ENCODE measurements at places on chromosomes 4 and X. TPM values are rescaled to one million over a fixed set of nuclear protein-coding genes. Genes with fewer than 3 reads are reported as not detected.

The SMARCA1 gene
- not detected for total RNA-seq

The PJA1 gene
- total RNA-seq: 19.5 TPM

The ARMCX6 gene
- 41.2 TPM for total RNA-seq

The GRIA2 gene
- not detected for total RNA-seq

The PDE6B gene
- total RNA-seq: 13.3 TPM

The ETDA gene
- total RNA-seq: not detected

The HAND2 gene
- total RNA-seq: not detected

The TMEM31 gene
- not detected for total RNA-seq

The DCLK2 gene
- 0.08 TPM for total RNA-seq

The COL4A6 gene
- not detected for total RNA-seq

DNA sequence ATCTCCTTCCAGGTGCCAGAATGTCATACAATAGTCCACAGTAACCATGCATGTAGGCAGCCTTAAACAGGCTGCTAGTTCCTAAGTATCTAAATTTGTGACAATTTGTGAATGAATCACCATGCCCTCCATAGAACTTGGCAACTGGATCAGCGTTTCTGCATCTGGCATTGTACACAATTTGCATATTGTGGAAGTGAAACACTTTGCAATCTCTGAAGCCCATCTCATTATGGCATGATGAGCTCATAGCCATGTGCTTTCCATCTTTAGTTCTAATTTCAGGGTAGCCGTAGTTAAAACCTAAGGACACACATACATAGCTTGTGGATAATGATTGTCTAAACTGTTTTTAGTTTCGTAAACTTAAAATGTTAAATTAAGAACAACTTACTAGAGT lies 573.6 kb downstream of the PPP4R3C start:
- no peak for DNase-seq

GRCh38 chr4:11503166-11503565 lies 74.5 kb upstream of the HS3ST1 start:
- no peak for DNase-seq

GRCh38 chr4:109803924-109804571 lies 2.2 kb upstream of the CFI start:
- no peak for DNase-seq

GRCh38 chrX:30643313-30643821 lies 9.9 kb upstream of the GK start:
- no peak for DNase-seq

- no peak for DNase-seq
Measured at GRCh38 chrX:41095908-41096307, 10.7 kb downstream of the USP9X start.

DNA sequence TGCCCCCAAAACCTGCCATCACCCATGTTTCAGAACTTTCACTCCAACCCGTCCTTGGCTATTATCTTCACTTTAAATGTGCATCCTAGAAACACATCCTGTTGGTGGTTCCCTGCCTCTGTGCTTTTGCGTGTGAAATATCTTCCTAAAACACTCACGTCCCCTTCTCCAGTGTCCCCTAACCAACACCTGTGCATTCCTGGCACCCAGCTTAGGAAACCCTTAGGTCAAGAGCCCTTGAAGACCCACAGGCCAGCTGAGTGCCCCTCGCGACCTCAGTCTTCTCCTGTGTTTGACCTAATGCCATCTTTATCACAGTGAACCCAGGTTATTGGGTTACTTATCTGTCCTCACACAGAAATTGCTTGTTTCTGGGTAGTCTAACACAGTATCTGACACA lies 117.6 kb downstream of the STK32B start:
- DNase-seq: no peak

DNA sequence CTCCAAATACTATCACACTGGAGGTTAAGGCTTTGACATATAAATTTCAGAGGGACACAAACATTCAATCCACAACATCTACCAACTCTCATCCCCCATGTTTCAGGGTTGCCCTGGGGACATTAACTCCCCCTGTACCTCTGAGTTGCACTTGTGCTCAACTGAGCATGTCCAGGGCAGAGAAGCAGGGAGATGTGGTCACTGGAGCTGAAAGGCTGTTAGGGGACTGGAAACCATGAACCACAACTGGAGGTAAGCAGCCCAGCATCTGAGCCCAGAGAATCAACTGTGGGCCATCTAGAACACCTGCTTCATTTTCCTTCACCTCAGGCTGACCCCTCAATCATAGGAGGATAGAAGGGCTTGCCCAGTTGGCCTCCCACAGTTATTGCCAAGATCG lies 641.1 kb downstream of the MID1IP1 start:
- DNase-seq: no peak

DNA sequence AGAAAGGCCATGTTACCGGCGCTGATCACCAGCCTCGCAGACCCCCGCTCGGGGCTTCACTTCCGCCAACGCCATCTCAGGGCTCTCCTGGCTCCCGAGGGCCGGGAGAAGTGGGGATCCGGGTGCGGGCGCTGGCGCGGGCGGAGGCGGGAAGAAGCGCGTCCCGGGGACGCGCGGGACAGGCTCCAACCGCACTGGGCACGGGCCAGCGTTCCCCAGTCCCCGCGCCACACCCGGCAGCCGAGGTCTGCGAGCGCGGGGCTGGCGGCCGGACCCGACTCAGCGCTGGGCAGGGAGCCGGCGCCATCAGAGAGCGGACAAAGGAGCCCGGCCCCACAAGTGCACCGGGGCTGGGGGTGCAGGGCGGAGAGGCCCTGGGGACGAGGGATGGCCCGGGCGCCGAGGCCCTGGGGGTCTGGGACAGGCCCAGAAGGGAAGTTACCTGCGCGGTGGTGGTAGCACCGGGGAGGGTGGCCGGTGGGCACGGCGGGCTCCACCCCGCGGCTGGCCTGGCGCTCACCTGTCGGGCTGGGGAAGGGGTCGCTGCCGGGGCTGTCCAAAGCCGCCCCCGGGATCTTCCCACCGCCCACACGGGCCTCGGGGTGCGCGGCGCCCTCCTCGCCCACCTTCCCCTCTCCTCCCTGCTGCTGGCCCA lies 449 bp downstream of the CTPS2 start:
- no peak for DNase-seq

DNA sequence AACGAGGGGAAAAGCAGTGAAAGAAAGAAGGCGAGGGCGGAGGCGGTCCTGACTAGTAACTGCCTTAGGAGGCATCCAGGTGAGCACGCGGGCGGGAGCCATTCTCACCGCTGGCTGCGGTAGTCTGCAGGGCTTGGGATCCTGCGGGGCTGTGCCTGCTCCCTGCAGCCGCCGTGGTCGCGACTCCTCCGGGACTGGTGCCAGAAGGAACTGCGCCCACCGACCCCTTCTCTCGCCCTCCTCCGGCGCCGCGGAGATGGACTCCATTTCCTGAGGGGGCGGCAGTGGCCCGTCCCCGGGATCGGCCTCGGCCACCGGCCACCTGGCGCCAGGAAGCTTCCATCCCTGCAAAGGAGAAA lies 543 bp downstream of the NFXL1 start:
- DNase-seq: peak; percentile 31

DNA sequence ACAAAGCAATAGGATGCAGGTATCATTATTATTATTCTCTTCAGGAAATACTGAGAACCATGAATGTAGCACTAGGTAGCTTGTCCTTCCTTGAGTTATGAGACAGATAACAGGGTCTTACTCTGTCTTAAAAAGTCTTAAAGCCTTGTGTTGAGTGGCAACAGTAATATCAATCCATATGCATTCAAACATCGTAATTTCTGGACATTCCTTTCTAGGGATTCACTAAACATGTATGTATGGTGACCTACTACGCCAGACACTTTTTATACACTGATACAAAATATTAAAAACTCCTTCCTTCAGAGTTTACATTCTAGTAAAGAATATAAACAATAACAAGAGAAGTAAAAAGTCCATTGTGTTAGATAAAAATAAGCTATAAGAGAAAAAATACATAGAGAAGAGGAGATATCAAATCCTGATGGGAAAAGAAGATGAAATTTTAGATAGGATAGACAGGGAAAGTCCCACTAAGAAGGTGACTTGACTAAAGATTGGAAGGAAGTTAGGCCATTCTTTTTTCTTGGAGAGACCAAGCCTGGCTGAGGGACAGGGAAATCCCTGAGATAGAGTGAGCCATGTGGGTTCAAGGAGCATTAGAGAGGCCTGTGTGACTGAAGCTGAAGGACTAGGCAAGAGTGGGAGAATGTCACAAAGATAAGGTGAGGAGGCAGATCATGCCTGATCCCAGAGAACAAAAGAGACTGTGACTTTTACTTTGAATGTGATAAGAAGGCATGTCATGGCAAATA lies 5.0 kb upstream of the DDX60L start:
- no peak for DNase-seq

DNA sequence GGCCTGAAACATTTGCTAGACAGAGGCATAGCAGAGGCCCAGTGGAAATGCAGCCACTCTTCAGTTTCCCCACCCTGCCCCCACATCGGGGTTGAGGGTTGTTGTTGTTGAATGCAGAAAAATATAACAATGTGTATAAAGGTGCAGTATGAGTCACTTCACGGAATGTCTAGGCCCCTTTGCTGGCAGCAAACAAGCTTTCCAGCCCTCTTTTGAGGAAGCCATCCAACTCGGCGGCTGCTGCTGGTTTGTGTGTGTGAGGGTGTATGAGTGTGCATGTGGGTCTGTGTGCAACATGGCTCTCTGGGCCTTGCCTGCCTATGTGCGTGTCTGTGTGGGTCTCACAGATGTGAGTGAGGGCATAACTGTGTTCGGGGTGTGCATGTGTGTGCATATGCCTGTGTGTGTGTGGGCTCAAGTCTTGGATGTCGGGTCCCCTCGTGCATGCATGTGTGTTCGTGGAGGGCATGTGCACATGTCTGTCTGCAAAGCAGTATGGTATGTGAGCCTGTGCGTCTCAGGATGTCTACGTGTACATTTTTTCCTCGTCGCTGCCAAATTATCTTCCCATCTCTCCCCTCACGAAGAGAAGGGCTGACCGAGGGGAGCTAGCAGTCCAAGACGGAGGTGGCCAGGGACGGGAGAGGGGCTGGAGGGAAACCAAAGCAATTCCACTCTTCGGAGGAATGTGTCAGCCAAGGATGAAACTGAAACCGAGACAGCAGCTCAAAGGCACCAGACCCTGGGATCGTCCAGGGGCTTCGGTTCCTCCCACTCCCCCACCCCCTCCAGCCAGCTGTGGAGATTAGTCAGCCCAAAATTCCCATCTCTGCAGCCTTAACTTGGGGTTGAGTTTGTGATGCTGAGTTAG lies 8.4 kb upstream of the ELF4 start:
- DNase-seq: peak; percentile 18

- DNase-seq: no peak
Measured at GRCh38 chrX:131894995-131895394, 128.1 kb upstream of the STK26 start.

DNA sequence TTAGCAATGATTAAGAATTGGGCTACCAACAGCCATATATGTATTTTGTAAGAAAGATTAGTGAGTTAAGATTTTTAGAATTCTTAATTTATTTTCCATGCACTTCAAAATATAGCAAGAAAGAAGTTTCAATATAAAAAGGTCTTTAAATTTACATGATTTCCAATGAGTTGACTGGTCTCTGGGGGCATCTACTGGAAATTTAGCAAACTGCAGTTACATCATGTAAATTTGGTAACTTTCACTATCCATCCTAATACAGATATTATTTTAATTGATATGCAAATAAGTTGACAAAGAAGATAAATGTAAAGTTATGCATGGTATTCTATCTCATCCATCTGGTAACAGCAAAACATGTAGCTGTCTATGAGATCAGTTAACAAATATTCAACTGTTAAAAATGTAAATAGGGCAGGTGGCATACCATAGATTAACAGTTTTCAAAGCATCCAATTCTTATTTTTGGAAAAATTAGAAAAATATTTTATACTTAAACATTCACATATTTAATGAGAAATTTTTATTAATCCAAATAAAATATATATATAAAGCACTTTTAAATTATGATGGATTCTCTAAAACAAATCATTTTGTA lies 29.1 kb downstream of the TTC29 start:
- DNase-seq: no peak

DNA sequence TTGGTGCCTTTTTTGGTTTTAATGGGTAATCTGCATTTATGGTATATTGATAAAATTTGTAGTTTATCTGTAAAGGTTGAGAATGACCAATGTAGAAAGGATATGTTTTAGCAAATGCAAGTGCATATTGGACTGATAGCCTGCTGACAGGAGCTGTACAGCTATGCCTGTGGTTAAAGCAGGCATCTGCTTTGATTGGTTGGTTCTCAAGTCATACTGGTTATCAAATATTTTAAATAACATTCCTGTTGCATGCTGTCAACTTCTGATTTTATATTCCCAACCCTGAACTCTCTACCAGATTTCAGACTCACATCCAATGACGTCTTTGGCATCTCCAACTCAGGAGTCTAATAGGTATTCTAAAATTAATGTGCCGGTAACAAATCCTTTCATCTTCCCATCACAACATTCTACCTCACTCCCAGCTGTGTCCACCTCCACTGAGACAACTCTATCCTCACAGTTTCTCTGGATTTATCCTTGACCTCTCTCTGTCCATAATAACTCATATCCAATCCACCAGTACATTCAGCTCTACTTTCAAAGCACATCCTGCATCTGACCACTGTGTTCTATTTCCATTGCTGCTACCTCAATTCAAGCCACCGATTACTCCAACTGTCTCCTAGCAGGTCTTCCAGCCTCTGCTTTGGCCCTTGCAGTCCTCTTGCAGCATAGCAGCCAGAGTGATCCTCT lies 125.7 kb downstream of the CAMK2D start:
- no peak for DNase-seq

DNA sequence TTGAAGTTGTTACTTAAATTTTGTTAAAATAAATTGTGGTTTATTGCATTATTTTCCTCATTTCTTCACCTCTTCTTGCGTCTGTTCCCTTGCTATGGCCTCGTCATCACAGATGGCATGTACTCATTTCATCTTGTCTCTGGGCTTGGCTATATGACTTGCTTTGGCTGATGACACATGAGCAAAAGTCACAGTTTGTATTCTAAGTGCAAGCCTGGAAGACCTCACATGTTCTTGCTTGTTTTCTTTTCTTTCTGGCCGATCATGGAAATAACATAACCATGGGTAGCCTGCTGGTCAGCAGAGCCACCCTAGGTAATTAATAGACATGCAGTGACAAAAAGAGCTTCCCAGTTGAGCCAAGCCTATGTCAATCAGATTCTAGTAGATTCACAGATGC lies 527.9 kb downstream of the SPRY1 start:
- no peak for DNase-seq

DNA sequence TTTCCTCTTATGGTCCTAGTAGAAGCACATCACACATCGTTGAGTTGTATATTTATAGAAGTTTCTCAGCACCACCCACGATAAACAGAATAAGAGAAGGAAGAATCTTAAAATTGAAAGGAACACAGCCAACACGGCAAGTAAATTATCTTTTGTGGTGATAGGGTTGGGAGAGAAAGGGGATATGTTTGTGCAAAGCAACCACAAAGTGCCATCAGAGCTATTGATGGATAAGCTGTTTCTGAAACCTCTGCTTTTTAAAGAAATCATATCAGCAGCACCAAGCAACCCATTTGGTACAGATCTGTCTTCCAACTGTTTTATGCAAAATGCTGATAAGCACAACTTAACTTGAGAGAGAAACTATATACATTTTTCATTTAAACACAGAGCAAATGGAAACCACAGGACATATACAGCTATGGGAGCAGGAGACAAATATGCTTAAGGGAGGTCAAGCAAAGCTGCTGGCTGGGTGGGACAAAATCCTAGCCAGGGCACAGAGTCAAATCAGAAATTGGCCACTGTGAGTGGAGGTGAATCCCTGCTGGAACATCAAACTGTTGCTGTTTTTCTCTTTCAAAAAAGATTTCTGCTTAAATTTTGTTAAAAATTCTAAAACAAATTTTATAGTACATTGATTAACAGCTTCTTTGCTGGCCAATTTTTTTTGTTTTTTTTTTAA lies 194.0 kb upstream of the HHIP start:
- no peak for DNase-seq

- peak; percentile 55 for DNase-seq
Measured at GRCh38 chr4:42655921-42656678, 805 bp downstream of the ATP8A1 start.

GRCh38 chr4:41178372-41179370 lies 35.7 kb downstream of the APBB2 start:
- no peak for DNase-seq

Measured in activated CD4-positive, alpha-beta memory T cell treated with anti-CD3 and anti-CD28 coated beads, Interleukin-2, amount 10 ng/mL, durations not matched to agents 7 days and 5 days (primary cell).